ENCODE measurements at places on chromosomes 2 and 18.

- no peaks in the 10 kb centered on the region for H3K36me3 ChIP-seq
- no peak for DNase-seq
- no peak overlapping the region for H3K27ac ChIP-seq
Observed at GRCh38 chr2:38473333-38474005, 96.4 kb upstream of the ATL2 start.

DNA sequence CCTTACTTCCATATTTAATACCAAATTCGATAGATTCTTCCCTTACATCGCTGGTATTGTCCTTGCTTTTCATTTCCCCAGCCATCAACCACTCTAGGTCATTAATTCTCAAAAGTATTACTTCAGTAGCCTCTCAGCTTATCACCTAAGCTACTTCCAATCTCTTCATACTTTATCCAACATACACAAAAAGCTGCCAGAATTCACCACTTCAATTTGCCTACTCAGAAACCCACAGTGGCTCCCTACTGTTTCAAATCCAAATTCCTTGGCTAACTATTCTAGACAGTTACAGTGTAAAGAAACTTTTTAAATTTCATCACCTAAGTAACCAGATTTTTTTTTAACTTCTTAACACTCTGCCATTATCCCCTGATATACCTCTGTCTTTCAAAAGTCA is 4.7 kb downstream of the SLC25A12 start:
- peaks cover 7% of the 10 kb centered on the region for H3K4me1 ChIP-seq
- no peaks in the 10 kb centered on the region for H3K27me3 ChIP-seq
- H3K4me3 ChIP-seq, result no peak overlapping the region
- no peak overlapping the region for H3K27ac ChIP-seq

DNA sequence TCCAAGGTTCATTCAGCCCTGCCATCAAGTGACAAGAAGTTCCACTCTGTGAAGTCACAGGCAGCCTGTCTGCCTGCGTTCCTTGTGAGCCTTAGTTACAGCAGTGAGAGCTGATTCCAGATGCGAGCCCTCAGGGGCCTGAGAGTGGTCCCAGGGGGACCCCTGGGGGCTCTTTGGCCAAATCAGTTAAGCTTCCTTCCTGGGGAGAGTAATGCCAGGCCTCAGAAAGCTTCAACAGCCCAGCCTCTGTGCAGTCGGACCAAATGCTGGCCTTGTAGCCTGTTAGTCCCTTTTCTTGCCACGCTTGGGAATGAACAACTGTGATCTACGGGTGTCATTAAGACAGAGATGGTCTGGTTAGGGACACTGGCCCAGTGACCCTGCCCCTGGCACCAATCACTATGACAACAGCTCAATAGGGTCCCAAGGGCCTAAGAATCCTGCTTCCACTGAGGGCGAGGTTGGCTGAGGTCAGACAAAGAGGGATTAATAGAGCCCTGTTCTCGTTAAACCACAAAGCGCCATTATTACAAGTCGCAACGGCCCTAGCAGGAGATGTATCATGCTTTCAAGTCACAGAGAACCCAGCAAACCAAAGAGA is 50.9 kb downstream of the HS1BP3 start:
- H3K27me3 ChIP-seq, result no peaks in the 10 kb centered on the region
- no peak for DNase-seq
- no peak overlapping the region for H3K27ac ChIP-seq
- no peak overlapping the region for H3K4me3 ChIP-seq

- H3K27me3 ChIP-seq, result no peaks in the 10 kb centered on the region
- H3K36me3 ChIP-seq, result no peaks in the 10 kb centered on the region
- no peak overlapping the region for H3K27ac ChIP-seq
- H3K4me3 ChIP-seq, result no peak overlapping the region
- peaks cover 15% of the 10 kb centered on the region for H3K4me1 ChIP-seq
- peak; percentile 46 for DNase-seq
Observed at GRCh38 chr2:75153221-75153620, 46.1 kb downstream of the TACR1 start.

GRCh38 chr18:37567061-37567993 is 1.7 kb upstream of the CELF4 start:
- H3K4me3 ChIP-seq, result peak overlapping the region; percentile 72
- H3K27me3 ChIP-seq, result peaks cover 85% of the 10 kb centered on the region
- H3K36me3 ChIP-seq, result no peaks in the 10 kb centered on the region

All from hepatocyte (in vitro differentiated cells).